Inflammatory macrophage treated with lipopolysaccharide for 1 hour (primary cell): ENCODE measurements at places on chromosomes 7 and 10.

- no peak for DNase-seq
Observed at GRCh38 chr10:111107846-111108245, 31.0 kb downstream of the ADRA2A start.

GRCh38 chr10:21161090-21161625 lies 264.0 kb upstream of the NEBL start:
- no peak for DNase-seq

DNA sequence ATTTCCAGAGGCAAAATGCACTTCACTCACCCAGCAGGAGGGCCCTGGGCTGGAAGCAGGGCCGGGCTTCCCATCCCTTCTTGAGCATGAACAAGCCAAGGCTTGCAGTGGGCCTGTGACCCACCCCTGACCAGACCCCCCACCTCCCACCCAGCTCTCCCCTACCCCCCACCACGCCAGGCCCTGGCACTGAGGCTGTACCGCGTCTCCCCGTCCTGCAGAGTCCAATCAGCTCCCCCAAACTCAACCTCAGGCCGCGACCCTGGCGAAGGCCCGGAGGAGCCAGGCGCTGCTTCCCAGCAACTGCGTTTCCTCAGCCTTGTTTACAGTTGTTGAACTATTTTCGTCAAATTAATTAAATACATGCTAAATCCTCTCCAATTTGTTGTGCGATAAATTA lies 16.9 kb upstream of the MYL10 start:
- DNase-seq = no peak

DNA sequence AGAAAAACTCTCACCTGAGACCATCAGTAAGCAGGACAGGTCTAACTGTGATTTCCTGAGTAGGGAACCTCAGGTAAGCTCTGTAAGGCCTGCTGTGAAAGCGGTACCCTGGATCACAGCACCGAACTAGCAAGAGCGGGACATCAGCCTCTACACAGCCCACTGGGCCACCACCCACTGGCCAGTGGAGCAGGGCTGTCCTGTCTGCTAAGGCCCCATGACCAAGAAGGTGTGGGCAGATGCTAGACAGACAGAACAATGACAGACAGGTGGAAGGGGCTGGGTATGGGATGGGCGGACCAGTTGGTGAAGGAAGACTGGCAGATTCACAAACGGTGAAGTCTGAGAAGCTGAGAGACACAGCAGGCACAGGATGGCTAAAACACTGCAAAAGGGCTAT lies 79.4 kb upstream of the DDC start:
- DNase-seq = no peak

- no peak for DNase-seq
Observed at GRCh38 chr7:2510909-2511768, 8.4 kb upstream of the LFNG start.

GRCh38 chr7:135786911-135787310 lies 38.3 kb upstream of the FAM180A start:
- DNase-seq = no peak

DNA sequence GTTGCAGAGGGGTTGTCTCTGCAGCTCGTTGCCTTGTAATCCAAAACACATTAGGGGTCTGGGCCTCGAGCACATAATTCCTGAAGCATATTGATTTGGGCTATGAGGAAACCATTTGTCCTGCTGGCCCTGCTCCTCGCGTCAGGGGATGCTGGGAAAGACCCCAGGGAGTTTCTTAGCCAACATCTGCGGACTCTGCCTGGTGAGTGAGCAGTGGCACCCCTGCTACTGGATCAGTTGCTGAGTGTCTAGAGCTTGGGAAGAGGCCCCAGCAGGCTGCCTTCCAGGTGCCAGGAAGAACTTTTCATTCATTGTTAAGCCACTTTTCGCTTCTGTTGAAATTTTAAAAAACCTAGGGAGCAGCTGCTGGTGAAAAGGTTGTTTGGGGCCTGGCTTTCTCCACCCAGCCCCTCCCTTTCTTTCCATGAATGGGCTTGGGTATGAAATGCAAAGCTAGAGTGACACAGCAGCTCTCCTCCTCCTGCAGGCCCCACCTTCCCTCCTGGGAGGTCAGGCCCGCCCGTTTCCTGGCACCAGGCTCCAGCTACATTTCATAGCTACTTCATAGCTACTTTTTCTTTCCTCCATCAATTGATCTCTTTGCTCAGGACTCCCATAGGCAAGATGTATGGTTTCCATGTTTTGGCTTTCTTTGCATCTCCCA lies 26.8 kb downstream of the TACR2 start:
- DNase-seq = no peak

GRCh38 chr10:72541337-72541736 lies 84.5 kb downstream of the MICU1 start:
- no peak for DNase-seq

DNA sequence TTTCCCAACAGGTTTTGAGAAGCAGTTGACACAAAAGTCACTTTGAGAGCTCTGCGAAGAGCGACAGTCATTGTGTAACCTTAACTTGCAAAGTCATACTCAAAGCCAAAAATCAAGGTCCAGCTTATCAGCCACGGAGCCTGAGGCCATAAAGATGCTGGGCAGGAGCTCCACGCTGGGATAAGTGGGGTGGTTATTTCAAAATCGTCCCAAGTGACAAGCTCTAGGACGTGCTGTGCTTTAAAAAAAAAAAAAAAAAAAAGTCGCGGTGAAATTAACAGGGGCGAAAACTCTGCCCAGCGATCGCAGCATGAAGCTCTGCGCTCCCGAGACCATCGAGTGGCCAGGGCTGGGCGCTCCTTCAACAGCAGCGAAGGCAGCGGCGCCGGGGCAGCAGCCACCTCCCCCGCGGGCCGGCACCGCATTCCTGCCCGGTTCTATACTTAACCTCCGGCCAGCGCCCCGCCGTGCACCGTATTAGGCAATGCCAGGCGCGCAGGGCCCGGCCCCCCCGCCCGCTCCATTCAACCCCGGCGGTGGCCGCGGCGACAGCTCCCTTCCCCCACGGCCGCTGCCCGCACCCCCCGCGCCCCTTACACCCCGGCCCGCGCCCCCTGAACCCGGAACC lies 657 bp downstream of the HACD1 start:
- DNase-seq = peak; percentile 39

DNA sequence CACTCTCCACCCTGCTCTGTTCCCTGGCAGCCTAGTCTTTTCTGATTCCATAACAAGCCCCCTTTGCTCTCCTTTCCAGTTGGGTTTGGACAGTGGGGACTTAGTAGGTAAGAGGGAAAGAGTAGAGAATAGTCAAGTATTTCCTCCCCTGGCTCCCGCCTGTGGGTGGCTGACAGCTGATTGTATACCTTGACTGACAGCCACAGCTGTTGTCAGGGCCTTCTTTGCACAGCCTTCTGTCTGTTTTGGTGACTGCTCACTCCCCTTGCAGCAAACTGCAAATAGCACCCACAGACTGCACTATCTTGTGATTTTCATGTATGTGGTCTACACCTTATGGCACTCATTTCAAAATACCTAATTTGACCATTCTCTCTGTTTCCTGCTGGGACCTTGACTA lies 486.3 kb downstream of the ACTR3B start:
- DNase-seq = no peak
